ENCODE measurements at places on chromosomes 5 and 9.

DNA sequence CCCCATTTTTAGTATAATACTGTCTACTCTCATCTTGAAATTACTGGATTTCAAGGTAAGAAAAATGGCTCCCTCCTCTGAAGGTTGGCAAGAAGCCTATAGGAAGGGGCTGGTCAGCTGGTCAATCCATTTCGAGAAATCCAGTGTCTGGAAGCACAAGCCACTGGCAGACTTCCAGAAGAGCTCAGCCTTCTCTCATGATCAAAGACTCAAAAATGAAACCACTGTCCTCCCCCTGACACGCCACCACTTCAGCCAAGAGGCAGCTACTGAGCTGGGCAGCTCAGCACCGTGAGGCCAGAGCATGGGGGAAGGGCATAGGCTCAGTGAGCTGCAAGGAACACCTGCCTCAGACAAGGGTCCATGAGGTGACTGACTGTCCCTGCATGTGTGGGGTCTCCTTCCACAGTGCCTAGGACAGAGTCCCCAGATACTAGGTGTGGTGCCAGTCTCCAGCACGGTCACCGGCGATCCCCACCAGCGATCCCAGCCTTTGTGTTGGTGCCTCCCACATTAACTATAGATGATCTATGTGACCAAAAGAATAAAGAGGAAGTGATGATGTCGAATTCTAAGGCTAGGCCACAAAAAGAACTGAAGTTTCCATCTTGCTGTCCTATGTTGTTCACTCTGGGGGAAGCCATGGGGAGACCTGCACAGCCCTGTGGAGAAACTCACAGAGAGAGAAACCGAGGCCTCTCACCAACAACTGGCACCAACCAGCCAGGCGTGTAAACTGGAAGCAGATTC, 100.1 kb upstream of the LRRTM2 start:
- no peak for DNase-seq

DNA sequence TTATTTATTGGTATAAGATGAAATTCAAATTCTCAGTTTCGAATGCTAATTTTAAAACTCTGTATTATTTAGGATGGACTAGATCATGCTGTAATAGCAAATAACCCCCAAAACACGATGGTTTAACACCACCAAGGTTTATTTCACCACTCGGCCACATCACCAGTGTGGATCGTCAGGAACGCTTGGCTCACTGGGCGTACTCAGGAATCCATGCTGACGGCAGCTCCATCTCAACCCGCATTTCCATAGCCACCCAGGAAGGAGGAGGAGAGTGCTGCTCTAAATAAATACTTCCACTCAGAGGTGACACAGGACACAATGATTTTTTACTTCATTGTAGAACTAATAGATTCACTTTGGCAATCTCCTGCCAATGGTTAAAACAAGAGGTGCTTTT, 347.4 kb downstream of the SH3GL2 start:
- no peak for DNase-seq

- peak; percentile 42 for DNase-seq
Observed at GRCh38 chr9:15142878-15143534, 164.0 kb downstream of the TTC39B start.

DNA sequence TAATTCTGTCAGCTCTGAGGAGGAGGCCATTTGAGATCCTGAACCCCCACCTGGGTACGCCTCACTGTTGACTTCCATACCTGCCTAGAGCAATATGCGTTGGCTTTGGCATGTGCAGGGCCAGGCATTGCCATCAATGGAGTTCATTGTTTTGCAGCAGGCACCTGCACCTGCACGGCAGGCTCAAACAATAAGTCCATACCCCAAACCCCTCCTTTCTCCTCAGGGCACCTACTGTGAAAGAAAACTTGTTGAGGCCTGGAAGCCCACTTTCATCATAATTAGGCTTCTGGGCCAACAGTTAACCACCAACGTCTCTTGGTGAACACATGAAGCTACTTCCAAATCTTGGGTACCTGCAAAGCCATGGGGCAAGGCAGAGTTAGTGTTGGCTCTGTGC, 238.7 kb downstream of the NFIB start:
- peak; percentile 45 for DNase-seq

GRCh38 chr9:106829666-106830408, 33.1 kb upstream of the ZNF462 start:
- no peak for DNase-seq

DNA sequence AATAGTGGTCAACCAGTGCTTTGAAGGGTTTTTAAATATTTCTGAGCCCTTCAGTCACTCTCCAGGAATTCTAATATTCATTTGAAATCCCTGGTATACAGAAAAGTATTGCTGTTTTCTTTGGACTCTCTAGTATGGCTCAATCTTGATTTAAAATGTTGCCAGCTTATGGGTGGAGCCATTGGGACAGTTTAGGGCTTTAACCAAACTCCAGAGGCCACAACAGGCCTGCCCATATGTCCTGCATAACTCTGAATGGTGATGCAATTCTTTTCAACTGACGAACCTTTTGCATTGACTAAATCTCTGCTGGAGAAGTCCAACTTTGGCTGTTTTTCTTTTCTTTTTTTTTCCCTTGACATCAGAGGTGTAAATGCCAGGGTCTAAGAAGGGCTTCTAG, 10.3 kb upstream of the ANKHD1 start:
- DNase-seq = no peak
